Stimulated activated CD8-positive, alpha-beta memory T cell treated with anti-CD3 and anti-CD28 coated beads, Interleukin-4, amount 100 ng/mL, for 48 hours (primary cell): ENCODE measurements at places on chromosomes 7 and 10.

DNA sequence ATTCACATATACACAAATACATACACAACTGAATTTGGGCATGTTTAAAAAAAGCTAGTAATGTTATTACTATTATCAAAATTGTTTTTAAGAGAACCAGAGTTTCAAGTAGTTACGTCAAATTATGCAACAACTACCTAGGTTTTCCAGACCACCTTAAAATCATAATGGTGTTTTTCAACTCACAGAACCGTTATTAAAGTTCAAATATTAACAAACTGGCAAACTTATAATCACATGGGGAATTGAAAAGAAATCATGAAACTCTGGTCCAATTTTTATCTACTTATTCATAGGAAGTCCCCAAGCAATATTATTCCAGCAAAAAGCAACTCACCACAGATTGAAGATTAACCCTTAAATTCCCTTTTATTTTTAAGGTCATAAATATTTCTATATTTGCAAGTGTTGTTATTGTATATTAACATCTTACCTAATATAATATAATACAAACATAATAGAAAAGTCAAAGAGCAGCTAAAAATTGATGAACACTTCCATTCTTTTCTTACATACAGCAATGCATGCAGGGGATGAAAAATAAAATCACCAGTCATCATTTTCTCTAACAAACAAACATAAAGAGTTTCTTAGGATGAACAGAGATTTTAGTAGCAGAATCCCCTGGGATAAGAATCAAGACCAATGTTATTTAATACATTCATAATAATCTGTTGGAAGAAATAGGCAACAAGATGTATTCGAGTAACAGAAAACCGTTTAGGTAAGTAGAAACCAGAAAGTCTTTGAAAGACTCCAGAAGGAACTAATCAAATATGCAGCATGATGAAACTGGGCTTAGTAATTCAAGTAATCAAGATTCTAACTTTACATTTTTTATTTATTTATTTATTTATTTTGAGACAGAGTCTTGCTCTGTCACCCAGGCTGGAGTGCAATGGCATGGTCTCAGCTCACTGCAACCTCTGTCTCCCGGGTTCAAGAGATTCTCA lies 391.1 kb downstream of the PARD3 start:
- DNase-seq = no peak

DNA sequence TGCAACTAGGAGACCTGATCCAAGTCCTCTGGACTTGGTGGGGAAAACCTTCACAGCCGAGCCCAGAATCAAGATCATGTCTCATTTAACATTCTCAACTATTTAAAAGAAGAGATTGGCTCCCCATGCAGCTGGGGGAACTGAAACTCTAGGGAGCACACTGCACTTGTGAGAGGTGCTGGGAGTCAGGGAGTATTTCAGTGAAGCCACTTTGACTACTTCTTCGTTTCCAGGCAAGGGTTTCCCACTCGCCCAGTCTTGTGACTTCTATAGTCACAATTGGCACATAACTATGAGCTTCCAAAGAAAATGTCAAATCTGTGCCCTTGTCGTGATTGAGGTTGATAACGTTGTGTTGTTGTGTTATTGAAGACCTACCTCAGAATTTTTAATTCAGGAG lies 62.9 kb downstream of the AKR1B1 start:
- no peak for DNase-seq

GRCh38 chr7:51318001-51318400 lies 1.4 kb upstream of the COBL start:
- no peak for DNase-seq

DNA sequence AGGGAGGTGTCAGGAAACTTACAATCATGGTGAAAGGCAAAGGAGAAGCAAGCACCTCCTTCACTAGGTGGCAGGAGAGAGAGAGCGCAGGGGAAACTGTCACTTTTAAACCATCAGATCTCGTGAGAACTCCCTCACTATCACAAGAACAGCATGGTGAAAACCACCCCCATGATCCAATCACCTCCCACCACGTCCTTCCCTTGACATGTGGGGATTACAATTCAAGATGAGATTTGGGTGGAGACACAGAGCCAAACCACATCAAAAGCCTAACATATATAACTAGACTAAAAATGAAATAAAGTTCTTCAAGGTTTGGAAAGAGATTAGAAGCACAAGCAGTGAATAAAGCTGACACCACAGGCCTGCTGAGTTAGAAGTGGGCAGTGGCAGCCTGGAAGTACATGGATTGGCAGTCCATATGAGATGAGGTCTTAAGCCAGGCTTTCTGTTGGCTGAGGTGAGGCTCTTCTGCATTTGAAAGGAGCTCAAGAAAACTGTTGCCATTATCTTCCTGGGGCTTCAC lies 96.4 kb upstream of the MDFIC start:
- peak; percentile 65 for DNase-seq

GRCh38 chr10:49627644-49628247 lies 13.9 kb downstream of the CHAT start:
- DNase-seq = no peak

DNA sequence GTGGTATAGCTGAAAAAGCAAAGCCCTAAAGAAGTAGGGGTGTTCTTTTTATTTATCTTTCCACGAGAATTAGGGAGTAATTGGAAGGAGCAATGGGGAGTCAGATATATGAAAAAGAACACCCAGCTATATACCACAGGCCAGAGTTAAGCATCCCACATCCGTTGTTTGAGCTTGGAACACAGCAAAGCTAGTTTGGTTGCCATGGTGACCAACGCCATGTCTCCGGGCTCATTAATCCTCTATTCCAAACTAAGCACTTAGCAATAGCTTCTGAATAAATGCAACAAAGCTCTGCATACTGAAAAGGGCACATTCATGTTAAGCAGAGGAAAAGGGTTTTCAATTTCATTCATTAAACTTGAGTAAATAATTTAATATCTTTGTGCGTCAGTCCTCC lies 23.5 kb downstream of the ASB4 start:
- no peak for DNase-seq

DNA sequence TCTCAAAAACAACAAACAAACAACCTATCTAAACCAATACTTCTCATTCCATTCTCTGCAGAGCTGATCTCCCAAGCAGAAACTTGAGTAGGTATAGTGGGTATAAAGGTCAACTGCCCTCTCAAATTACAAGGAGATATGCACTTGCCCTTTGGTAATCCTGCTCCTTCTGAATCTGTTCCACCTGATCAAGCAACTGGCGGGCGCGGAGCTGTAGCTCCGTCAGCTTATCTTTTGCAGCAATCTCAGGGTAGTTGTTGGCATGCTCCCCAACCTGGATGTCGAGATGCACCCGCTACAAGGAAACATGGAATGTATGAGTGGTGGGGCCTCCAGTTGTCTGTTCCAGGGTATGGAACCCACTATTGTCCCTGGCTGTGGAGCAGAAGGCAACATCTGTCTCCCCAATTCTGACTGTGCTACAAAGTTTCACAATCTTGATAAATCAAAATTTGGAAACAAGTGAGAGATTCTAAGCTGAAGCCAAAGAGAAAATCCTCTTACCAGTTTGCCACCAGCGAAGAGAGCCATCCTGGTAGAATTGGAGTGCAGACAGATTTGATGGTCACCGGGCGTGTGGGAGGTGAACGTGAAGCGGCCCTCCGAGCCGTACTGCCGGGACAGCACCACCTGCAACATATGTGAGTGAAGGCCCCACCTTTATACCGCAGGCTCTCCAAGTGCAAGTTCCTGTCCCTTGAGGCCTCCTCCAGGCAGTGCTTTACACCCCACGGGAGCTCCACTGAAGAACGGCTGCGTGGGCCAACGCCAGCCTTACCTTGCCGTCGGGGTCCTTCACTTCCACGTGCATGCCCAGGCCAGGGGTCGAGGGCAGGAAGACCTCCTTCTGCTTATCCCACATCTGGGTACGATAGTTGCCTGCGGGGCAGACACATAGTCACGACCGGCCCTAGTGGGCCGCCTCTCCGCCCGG lies 819 bp downstream of the TMED4 start:
- DNase-seq = peak; percentile 58

GRCh38 chr10:8316284-8316683 lies 261.8 kb downstream of the GATA3 start:
- no peak for DNase-seq

DNA sequence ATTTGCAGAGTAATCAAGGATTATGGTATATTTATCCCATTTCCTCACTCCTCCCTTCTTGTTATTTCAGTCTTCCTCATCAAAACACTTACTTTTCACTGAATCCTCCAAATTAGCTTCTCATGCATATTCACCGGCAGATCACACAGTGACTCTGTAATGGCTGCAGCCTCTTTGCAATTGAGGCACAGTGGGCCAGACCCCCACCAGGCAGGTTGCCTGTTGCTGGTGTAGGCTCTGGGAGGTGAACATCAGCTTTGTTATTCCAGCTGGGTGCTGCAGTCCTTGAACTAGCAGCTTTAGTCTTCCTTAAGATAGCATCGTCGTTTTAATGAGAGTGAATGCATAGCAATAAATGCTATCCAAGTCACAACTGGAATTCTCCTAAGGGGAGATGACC lies 449.3 kb downstream of the CNTNAP2 start:
- no peak for DNase-seq

DNA sequence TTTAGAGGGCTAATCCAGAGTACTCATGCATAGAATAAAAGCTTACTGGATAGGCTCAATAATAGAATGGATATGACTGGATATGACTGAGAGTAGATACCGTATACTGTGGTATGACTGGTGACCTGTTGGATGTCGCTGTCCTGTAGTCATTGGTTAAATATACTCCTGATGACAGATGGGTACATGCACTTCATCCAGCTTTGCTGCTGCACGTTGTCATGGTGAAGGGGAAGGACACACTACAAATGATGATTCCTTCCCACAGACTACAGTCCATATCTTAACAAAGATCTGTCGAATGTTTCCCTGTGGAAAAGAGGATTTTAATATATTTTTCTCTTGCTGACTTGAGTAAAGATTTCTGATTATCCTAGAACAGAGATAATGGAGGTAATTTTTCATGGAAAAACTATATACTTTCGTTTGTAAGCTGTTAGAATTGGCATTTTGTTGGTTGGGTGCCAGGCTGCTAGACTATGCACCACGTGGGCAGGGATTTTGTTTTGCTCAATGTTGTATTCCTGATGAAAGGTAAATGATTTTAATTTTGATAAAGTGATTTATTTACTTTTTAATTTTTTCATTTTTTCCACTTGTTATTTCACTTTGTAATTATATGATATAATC lies 97.3 kb downstream of the PPP1R9A start:
- DNase-seq = no peak

GRCh38 chr10:48940372-48940771 lies 732 bp upstream of the LRRC18 start:
- DNase-seq = no peak

GRCh38 chr7:20132585-20132984 lies 84.6 kb downstream of the MACC1 start:
- no peak for DNase-seq

DNA sequence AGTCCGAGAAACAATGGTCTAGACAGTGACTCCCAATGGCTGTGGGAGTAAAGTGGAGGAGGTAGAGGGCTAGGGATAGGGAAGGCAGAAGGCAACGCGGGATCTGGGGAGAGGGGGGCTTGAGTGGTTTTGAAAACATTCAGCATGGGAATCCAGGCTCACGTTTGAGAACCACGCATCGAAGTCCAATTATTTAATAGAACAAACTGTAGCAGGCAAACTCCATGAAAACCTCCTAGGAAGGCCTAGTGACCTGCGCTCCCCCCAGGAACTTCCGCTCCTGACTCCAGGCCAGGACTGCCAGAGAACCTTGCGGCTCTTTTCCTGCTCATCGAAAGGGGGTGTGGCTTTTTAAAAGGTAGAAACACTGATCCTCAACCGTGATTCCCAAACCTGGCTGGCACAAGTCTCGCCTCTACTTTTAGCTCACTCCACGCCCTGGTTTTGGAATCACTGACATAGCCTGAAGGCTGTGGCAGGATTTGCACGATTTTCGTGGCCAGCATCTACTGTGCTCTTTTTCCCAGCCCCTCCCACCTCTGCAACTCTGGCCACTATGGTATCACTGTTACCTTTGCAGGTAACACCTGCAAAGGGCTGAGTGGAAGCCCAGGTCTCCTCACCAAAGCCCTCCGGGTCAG lies 43.4 kb downstream of the MYOF start:
- no peak for DNase-seq

GRCh38 chr7:102991540-102992214 lies 78.9 kb downstream of the LRRC17 start:
- no peak for DNase-seq

DNA sequence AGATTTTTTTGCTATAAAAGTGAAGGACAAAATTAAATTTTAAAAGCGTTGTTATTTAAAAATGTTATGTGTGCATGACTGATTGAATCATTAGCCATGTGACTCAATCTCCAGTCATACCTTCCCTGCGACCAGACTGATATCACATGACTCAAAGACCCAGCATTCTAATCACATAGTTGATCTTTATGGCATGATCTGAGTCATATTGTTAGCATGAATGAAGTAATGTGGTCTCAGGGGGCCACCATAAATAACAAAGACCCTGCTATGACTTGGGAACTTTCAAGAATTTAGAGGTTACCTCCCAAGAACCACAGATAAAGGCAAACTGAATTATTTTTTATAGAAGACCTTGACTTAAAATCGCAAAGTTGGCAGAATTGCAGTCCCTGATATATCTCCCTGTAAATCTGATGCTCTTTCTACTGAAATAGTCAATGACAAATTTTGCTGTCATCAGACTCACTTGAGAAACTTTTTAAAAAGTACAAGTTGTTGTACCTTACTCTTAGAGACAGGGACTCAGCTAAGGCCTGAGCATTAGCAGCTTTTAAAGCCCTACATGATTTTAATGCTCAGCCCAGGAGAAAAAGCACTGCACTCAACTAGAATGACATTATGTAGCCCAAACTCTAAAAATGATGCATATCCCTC lies 717.3 kb downstream of the XPNPEP1 start:
- no peak for DNase-seq

DNA sequence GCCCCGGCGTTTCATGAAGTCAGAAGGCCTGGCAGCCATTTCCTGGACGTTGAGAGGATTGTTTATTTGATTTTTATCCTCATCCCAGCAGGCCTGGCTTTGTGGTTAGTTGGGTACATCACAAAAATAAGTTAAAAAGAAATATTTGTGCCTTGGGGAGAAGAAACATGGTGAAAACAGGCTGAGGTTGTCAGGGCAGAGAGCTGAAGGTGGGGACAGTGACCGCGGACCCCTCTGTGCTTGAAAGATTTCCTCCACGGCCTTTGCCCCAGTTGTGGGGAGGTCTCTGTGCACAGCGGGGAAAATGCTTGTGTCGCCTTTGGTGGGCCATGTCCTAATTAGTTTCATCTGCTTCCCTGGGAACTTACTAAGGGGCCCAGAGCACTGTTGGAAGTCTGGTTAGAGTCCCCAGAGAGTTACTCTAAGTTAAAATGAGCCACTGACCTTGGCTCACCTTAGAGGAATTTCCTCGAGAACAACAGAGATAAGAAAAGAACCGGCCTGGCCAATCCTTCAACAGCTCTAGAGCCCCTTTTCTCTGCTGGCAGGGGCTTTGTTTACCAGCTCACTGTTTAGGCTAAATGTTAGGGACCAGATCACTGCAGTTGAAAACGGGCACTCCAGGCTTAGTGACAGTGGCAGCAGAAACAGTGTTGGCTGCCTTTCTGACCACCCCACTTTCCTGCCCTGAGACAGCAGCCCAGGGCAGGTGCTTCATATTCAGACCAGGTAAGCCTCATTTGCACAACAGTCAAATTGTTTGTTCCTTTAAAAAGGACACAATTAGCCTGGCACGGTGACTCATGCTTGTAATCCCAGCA lies 37.9 kb downstream of the CRCP start:
- no peak for DNase-seq

GRCh38 chr7:94575646-94576045 lies 66.0 kb downstream of the CASD1 start:
- DNase-seq = no peak

- DNase-seq = peak; percentile 93
Observed at GRCh38 chr7:131327626-131328376, at the start of gene MKLN1. MKLN1 (plus strand) TSS chr7:131327876; CDS start chr7:131327900, 24 bp downstream.

GRCh38 chr10:108052981-108053380 lies 888.5 kb upstream of the SORCS1 start:
- no peak for DNase-seq
